Fibroblast of lung (primary cell): ENCODE measurements at places on chromosomes 2 and 18. TPM values are rescaled to one million over a fixed set of nuclear protein-coding genes. Genes with fewer than 3 reads are reported as not detected.

TSPYL6 gene
- not detected in 2 replicates for total RNA-seq

SLC25A52 gene
- under 0.01 TPM in 1 of 2 replicates, not detected in the other for total RNA-seq

ACOXL gene
- not detected in 2 replicates for total RNA-seq

GPR45 gene
- total RNA-seq: not detected in 2 replicates

FAM98A gene
- 16.2 and 19.0 TPM in 2 replicates for total RNA-seq

DLGAP1 gene
- 0.17 and 0.51 TPM in 2 replicates for total RNA-seq

C2orf81 gene
- total RNA-seq: 0.77 and 1.5 TPM in 2 replicates

PJVK gene
- total RNA-seq: 2.1 and 4.3 TPM in 2 replicates

PROC gene
- not detected in 2 replicates for total RNA-seq

DNA sequence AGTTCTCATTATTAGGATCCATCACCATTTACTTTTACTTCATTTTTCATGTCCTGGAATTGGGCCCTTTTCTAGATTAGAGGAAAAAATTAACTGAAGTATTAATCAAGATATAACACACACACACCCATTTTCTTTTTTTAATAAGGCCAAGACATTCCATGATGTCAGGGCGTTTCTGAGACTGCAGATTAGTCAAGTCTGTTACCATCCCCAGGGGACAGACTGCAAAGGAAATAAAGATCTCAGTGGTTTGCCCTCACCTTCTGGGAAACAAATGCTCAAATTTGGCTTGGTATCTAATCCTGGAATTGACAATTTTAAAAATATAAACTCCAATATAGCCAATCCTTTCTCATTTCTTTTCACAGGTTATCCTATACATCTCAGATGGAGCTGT, 27.4 kb downstream of the RMP24 start:
- no peak for DNase-seq

- no peak for DNase-seq
Measured at GRCh38 chr2:154698721-154699574, 453 bp downstream of the KCNJ3 start.

GRCh38 chr2:227335713-227336112, 10.7 kb downstream of the MFF start:
- DNase-seq: no peak

DNA sequence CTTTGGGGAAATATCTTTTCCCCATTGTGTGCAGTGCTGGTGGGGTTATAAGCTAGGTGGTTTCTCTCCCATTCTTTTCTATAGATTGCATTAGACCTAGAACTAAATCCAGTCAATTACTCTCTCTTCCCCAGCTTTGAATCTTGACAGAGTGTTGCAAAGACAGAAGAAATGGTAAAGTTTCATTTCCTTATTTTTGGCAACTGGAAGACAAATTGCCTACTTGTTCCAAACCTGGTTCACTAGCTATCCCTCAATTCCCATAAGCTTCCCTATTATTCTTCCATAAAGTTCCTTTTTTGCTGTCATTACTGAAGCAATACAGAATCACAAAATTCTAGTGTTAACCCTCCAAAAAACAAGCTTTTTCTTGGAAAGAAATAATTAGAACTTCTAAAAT, 94.0 kb upstream of the ITGA4 start:
- no peak for DNase-seq

- DNase-seq: no peak
Measured at GRCh38 chr2:167215595-167215994, 327.3 kb downstream of the XIRP2 start.

DNA sequence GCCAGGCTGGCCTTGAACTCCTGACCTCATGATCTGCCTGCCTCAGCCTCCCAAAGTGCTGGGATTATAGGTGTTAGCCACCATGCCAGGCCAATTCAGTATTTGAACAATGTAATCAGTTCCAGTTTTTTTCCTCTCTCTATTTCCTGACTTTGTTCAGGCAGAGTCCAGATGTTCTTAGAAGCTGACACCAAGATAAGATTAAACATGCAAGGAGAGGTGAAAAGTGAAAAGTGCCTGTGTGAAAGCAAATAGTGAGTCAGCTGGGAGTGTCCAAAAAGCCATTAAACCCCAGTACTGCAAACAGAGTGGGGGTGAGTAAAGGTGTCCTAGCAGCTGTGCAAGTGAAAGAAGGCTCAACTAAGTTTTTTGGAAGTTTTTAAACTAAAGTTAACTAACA, 231.5 kb downstream of the PTH2R start:
- no peak for DNase-seq

DNA sequence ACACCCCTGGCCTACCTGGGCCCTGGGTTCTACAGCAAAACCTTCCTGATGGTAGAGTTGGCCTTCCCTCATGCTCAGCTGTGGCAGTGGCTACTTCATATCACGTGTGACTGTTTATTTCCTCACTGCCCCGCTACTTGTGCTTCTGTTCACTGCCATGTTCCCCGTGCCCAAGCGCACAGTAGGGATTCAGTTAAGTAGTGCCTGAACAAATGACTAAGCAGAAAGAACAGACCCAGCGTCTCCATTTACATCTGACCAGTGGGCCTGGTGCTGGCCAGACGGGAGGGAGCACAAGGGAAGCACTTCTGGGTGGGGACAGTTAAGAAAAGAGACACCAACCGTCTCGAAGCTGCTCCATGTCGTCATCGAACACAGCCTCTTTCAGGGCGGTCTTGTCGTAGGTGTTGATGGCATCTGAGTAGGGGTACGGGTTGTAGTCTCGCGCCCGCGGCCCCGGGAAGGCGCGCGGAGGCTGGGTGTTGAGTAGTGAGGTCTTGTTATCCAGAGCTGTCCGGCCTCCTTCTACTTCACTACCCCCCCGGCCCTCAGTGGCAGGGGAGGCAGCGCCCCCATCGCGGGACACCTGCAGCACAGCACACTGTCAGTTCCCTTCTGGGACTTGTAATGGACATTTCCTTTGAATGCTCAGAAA, 82.4 kb upstream of the TFCP2L1 start:
- no peak for DNase-seq

DNA sequence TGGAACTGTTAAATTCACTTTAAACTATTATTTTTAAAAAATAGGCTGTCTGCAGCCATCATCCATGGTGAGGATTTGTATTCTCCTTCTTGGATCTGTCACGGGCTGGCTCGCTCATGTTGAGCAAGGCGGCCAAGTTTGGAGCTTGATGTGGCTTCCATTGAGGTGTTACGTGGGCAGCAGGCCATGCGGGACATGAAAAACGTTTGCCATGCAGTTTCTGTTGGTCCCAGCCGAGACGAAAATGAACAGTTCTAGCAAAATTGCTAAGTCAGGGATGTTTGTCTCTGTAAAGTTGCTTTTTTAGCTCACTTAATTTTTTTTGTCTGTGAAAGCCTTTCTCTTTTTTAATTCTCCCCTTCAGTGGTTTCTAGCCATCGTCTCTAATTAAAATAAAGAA, 70.2 kb upstream of the MGAT5 start:
- DNase-seq: no peak

DNA sequence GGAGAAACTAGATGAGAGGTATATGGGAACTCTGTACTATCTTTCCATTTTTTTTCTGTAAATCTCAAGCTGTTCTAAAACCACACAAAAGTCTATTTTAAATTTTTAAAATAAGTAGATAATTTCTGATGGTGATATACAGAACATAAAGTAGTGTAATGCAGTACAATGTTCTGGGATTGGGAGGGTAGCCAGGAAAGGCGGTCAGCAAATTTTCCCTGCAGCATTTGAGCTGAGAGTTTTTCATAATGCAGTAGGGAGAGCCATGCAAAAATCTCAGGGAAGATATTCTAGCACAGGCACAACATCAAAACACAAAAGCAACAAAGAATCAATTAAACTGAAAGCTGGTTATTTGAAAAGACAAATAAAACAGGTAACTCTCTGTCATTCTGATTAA, 141.5 kb downstream of the NCKAP5 start:
- DNase-seq: no peak

- no peak for DNase-seq
Measured at GRCh38 chr18:27223526-27224291, 38.6 kb upstream of the CHST9 start.

DNA sequence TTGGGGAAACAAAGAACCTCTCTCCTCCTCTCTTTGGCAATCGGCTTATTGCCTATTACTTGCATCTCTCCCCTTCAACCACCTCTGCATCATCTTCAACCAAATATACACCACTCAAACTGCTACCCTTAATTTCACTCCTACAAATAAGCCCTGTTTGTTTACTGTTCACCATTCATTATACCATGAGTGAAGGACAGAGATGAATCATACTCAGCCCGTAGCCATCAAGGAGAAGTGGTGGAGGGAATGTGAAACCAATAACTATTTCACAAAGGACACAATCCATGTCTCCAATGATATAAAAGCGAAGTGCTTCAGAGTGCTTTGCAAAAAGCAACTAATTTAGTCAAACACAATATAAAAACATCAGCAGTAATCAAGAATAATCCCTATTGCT, 76.8 kb downstream of the CACNB4 start:
- DNase-seq: no peak

DNA sequence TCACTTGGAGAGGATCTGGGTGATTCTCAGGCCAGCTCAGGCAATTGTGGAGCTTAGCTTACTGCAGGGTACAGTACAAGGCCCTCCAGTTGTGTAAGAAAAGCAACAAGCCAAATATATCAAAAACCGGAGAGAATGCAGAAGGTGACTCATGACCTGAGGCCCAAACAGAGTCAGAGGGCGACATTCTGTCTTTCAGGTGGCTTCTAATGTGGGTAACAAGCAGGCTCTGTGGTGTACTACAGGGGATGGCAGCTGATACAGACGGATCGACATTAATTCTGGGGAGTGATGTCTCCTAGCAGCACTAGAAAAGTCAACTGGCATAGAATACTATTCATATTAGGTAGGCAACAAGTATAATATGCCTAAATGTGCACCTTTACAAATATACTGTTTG, 219.5 kb upstream of the SOX11 start:
- no peak for DNase-seq
